ENCODE measurements at places on chromosomes 7 and 10.
A peak's percentile ranks its signal among the peaks of the same experiment; 100 is the strongest.

GRCh38 chr7:97439637-97440214 lies 292.2 kb upstream of the TAC1 start:
- DNase-seq = no peak

GRCh38 chr10:60508037-60508436 lies 118.4 kb upstream of the ANK3 start:
- DNase-seq = no peak

DNA sequence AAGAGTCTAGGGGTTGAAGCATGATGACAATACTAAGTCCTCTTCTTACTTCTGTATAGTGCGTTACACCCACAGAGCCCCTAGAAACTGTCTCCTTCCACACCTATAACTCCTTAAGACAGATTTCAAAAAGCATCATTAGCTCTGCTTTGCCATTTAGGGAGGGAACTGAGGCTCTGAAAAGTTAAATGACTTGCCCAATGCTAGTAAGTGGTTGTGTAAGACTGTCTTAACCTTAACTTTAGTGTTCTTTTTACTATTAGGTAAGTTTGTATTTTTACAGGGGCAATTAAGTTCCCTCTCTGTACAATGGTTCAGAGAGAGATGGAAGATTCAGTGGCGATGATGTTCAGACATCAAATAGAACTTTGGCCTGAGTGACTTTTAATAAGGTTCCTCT lies 72.7 kb upstream of the ASAH2 start:
- DNase-seq = no peak

DNA sequence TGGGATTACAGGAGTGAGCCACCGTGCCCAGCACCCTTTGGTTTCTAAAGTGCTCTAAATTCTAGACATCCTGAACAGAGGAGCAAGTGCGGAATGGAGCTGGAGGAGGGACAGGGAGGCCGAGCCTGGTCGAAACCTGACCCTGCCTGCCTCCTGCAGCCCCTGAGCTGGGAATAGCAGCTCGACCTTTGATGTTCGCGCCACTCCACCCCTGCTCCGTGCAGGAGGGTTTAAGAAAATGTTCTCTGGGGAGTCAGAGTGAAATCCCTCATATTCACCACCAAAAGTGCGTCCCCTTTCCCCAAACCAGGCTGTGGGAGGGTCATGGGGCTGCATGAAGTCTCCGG lies 1.8 kb downstream of the PGAM2 start:
- DNase-seq = no peak

- no peak for DNase-seq
Observed at GRCh38 chr7:96102096-96102811, 219.6 kb downstream of the SLC25A13 start.

DNA sequence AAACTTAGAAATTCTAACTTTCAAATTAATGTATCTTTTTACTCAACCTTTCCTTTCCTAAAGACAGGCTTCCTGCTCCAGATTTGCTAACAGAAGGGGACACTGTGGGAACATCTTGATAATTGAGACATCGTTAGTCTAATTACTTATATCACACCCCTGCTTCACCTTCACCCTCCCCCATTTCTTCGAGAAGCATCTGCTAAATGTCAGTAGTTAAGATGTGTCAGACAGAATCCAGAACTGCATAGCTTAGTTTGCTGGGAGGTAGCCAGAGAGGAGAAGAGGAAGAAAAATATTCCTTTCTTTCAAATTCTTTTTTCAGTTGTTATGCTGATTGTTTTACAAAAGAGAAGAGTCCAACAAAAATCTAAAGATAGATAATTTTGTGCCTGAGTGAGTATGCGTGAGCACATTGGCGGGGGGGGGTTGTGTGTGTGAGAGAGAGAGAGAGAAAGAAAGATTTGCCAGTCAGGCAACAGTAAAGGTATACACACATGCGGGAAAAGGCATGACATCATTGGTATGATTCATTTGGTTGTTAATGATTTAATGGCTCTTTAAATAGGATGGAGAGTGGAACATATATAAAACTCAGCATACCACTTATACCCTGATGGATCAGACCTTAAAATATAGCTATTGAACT lies 192.4 kb downstream of the PTN start:
- DNase-seq = peak; percentile 76

- DNase-seq = peak; percentile 88
Observed at GRCh38 chr10:125060826-125061556, 99.4 kb downstream of the CTBP2 start.

DNA sequence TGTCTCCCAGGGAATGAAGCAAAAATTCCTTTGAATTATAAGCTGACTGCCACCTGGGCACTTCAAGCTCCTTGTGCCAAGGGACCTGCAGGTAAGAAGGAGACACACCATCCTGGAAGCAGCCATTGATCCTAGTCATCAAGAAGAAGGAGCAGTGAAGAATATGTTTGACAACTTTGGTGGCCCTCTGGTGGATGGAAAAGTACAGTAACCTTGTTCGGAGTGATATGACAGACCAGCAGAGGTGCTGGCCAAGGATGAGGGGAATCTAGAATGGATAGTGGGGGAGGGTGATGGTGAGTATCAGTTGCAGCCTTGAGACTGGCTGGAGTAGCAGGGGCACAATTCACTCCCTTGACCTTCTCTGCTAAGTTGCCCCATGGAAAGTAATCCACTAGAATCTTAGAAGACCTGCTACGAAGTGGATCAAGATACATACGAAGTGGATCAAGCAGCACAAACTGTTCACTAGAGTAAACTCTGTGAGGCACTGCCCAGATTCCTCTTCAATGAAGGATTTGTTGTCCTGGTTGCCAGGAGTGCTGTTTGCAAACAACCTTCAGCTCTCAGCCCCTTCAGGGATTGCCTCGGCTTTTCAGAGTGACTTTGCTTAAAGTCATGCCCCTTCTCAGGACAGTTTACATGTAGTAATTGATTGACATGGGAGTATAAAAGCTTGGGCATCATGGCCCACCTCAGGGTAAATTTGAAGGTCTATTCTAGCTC lies 44.8 kb upstream of the ORC5 start:
- DNase-seq = no peak

DNA sequence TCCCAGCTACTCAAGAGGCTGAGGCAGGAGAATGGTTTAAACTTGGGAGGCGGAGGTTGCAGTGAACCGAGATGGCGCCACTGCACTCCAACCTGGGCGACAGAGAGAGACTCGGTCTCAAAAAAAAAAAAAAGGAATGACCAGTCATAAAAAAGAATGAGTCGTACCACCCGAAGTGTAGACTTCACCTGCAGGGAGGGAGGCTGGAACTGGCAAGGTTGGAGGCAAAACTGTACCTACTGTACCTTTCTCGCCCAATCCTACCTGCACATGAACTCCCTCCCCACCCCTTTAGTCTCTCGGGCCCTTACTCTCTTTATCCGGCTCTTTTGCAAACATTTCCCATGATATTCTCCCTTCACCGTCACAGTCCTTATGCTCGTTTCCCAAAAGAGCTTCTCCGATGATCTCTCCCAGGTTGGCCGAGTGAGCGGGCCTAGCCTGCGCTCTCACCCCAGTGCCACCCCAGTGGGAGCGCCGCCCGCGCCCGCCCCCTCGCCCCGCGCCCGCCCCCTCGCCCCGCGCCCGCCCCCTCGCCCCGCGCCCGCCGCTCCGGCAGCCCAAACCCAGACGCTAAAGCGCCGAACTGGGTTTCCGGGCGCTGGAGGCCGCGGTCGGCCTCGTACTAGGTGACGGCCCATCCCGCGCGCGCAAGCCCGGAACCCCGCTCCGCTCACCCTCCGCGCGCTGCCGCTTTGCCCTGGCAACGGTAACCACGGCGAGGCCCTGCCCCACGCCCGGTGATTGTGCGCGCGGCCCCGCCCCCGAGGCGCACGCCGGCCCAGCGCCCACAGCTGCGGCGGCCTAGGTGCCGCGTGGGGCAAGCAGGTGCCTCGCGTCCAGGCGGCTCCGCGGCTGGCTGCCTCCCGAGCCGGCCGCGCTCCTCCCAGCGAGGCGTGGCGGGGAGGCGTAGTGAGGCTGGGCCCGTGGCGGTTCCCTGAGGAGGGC lies at the start of gene SMKR1:
SMKR1 (plus strand) TSS at position 772 of the 948 bp plus-strand sequence. CDS start 294 bp downstream, outside the sequence.
- peak; percentile 45 for DNase-seq

- no peak for DNase-seq
Observed at GRCh38 chr10:105023211-105024111, 382.4 kb downstream of the SORCS3 start.

GRCh38 chr10:87844837-87845623 lies 18.3 kb downstream of the KLLN start:
- DNase-seq = no peak

DNA sequence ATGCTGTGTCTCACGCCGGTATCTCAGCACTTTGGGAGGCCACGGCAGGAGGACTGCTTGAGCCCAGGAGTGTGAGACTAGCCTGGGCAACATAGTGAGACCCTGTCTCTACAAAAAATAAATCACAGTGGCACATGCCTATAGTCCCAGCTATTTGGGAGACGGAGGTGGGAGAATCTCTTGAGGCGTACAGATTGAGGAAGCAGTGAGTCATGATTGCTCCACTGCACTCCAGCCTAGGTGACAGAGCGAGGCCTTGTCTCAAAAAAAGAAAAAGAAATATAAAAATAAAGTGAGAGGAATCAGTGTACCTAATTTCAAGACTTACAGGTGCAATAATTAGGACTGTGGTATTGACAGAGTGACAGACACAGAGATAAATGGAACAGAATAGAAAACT lies 23.9 kb downstream of the SLC25A40 start:
- no peak for DNase-seq

- DNase-seq = no peak
Observed at GRCh38 chr10:91700788-91701444, 68.0 kb upstream of the PPP1R3C start.

DNA sequence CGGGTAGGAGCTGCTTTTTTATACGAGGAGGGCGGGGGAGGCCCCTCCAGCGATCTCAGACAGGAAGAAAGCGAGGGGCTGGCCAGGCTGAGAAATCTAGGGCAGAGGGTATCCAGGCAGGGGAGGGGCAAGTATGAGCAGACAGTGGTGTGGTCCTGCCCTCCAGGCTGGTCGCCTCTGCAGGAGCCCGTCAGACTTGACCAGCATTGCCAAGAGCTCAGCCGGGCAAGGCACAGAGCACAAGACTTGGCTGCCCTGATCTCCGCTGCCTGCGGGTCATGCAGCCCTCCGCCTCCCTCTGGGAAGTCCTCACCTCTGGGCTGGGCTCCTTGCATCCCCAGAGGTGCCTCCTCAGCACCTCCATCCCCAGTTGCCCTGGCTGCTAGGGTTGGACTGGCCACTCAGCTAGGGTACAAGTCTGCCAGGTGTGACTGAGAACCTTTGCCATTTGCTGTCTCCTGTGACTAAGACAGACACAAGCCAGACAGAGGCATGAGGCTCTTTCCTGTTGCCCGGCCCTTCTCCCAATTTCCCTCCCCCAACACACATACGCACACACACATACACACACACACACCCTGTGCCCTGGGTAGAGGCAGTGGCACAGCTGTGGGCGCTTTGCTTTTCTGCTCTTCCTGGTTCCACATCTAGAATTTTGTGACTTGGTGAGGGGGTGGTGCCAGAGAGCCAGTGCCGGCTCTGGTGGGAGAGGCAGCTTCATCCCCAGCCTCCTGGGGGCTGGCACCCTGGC lies 59.1 kb upstream of the PPIF start:
- no peak for DNase-seq

GRCh38 chr10:72340510-72341261 lies 14.0 kb downstream of the DNAJB12 start:
- no peak for DNase-seq

- no peak for DNase-seq
Observed at GRCh38 chr10:46035923-46036849, 5.8 kb upstream of the NCOA4 start.

DNA sequence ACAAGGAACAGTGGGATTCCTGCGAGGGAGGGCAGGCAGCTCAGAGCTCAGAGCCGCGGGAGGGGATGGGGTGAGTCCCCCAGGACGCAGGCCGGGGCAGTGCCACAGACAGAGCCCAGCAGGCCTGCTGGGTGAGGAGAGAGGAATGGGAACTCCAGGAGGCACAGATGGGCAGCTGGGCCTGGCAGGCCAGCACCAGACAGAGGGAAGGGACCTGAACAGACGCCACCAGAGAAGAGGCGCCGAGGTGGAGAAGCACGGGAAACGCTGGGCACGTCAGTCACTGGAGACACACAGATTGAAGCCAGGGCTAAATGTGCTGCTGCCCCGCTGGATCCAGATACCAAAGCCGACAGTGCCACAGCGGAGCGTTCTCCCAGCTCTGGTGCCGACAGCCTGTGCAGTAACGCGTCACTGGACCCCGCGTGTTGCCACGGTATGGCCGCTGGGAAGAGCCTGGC lies 225.8 kb downstream of the MAD1L1 start:
- no peak for DNase-seq

DNA sequence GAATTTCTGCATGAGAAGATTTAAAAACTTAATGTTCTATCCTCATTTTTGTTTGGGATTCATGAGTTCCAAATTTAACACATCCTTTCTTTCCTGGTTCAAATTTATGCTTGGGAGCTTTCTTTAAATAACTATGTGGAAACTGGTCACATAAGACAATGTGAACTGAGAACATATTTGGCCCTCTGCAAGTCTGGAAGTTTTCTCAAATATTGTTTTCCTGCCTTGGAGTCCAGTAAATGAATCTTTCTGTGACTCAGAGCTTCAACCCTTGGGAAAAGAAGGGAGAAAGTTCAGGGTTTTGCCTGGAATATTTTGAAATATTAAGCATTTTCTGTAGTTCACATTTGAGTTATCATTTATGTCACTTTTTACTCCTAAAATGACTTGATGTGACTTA lies 559.0 kb upstream of the NRP1 start:
- no peak for DNase-seq

DNA sequence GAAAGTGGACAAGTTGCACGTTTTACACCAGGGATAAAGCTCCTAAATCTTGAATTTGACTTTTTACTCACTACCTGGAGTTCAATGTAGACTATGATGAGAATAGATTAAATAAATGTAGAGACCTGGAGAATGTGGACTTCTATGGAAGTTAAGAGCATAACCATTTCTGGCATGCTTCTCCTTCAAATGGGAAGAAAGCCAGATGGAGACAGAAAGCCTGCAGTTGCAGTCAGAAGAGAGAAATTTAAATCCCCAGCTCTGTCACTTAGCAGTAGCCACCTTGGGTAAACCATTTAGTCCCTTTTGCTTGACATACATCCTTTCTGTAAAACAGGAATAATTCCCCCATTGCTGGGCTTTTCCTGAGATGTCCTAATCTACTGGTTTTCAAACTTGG lies 355.3 kb upstream of the AUTS2 start:
- peak; percentile 25 for DNase-seq

- DNase-seq = no peak
Observed at GRCh38 chr10:100325158-100325557, 4.9 kb downstream of the PKD2L1 start.

GRCh38 chr10:109534193-109534592 lies 389.1 kb downstream of the XPNPEP1 start:
- peak; percentile 75 for DNase-seq

GRCh38 chr10:48231178-48231577 lies 43.3 kb downstream of the FRMPD2 start:
- no peak for DNase-seq

DNA sequence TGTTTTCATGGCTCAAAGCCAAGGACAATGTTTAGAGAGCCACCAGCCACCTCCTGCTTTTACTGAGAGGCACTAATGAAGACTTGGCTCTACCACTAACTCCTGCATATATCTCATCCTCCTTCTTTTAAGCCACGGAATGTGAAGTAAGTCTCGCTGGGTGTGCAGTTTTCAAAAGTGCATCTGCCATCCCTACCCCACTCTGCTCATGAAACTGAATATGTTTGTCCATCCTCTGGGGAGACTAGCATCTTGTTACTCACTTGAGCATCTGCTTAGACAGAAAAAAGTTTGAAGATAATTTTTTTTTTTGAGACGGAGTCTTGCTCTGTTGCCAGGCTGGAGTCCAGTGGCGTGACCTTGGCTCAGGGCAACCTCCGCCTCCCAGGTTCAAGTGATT lies 40.8 kb downstream of the EPDR1 start:
- no peak for DNase-seq
